ENCODE measurements at places on chromosomes 12 and 14.

- DNase-seq, result no peak
Measured at GRCh38 chr12:104588047-104588920, 131.5 kb downstream of the CHST11 start.

DNA sequence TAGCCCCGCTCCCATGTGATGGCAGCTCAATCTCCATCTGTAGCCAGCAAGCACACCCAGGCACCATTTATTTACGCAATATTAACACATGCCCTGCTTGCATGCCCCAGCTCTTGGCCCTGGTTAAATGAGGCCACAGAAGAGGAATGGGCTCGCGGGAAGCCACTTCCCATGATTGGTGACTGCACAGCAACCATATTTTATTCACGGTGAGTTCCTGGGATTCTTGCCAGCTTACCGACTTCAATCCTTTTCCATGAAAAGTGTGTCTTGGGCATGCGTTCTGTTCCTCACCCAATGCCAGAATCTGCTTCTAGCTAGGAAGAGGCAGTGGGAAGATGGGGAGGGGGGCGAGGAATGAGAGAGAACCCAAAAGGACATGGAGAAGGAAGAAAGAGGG lies 54.7 kb downstream of the PITPNM2 start:
- no peak for DNase-seq

GRCh38 chr14:51333901-51334521 lies 94.0 kb downstream of the TMX1 start:
- DNase-seq, result no peak

- no peak for DNase-seq
Measured at GRCh38 chr12:115611477-115611876, 666.0 kb downstream of the MED13L start.

DNA sequence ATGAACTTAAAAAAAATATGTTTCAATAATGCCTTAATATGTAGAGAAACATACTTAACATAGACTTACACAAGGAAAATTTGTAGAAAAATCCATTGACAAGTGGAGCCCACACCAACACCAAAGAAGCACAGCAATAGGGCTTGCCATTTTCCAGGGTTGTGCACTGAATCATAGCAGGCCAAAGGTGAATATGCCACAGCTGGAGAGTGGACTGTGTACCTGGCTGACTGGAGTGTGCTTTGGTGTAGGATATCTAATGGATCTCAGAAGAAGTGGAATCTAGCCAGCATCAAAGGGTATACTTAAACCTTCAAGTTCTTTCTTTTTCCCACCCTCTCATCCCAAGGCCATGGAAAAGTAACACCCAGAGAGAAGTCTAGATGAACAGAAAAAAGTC lies 4.8 kb downstream of the RPL10L start:
- no peak for DNase-seq

- DNase-seq, result no peak
Measured at GRCh38 chr14:104926619-104927431, 2.1 kb downstream of the PLD4 start.

DNA sequence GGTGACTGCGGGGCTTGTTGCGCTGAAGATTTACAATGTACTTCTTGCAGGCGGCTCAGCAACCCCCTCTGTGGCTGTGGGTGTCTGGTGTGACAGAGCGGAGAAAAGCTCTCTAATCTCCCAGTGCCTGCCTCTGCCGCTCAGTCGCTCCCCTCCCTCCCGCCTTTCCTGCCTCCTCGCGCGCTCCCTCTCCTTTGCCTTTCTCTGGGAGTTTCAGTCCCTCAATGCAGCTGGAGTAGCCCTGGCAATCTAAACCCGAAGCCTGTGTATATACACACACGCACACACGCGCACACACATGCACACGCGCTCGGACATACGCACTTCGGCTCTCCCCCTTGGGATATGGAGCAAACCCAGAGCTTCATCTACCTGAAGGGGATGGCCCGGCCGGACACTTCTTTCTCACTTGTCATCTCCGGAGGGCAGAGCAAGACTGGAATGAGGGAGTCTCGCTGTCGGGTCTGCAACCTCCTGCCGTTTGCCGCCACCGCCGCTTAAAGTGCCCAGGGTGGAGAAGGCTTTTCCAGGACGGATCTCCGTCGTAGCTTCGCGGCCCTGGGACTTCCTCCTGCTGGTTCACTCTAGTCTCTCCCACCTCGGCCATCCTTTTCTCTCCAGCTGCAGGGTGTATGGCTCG lies 599 bp upstream of the TRHDE start:
- DNase-seq, result no peak

DNA sequence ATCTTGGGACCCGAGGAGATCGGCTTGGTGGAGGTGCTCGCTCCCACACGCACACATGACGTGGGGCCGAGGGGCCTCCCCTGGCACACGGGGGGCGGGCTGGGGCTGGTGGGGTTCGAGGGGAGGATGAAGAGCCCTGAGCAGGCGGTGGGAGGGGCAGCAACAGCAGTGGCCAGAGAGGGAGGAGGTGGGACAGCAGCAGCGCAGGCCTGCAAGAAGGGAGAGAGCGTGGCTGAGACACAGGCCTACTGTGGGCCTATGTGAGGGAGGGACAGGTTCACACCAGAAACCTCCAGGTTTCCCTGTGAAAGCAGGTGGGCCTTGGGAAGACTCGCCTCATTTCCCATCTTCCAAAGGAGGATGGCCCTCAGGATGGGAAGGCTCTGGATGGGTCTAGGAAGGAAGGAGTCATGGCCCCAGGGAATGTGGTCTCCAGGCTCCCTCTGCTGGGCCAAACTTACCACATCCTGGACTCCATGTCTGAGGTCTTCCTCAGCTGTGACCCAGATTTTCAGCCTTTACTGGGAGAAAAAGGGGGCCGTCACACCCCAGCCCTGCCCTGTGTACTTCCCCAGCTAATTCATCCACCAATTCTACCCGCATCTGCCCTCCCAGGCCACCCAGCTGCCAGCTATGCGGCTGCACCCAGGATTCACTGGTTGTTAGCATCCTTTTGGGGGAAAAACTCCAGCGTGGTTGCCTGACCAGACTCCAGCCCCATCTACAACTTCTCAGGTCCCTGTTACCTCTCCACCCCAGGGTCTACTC lies 2.8 kb downstream of the PIANP start:
- DNase-seq, result peak; percentile 67

DNA sequence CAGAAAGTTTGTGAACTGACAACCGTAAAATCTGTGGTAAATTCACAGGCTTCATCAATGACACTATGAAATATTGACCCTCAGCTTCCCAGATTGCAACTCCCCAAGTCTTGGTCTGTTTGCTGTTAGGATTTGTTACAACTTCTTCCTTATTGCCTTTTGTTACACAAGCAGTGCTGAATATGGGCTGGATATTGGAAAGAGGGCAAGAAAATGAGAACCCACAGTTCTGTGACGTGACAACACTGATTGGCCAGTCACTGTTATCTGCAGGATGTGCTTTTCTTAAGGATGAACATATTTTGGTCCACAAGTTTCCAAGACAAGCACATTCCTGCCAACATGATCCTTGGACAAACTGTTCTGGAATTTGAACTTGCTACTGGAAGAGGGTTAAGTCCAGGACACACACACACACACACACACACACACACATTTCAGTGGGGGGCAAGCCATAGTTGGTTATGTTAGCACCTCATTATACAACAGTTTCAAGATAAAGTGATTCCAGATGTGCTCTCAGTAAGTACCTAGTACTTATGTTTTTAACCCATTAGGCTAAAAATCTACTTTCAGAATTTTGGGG lies 16.6 kb upstream of the SLC38A2 start:
- DNase-seq, result no peak

DNA sequence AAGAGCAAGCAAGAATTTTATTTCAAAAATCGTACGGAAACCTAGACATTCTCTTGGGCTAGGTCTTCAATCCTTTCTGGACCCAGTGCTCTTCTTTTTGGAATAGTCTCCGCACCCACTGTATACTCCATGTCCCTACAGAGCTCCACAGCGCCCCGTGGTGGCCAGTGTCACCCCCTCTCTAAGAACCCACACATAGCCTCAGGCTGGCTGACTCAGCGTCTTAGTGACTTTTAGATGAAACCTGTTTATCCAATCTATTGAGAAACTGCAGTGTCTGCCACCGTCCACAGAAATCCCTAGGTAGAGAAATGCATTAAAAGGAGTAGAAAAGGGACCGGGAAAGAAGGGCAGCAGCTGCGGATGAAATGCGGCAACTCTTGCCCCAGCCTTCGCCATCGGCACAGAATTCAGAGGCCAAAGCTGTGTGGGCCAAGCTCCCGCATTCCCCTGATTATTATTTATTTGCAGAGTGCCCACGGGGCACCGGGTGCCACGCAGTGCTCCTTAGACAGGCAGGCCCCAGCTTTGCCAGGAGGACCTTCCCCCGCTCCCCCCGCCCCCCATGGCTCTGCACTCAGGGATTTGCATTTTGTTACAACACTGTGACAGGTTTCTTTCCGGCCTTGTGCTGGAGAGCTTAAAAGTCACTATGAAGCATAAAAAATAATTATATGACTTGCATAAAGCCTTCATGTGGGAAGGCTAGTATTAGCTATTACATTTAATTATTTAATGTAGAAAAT lies 170.1 kb upstream of the FKBP4 start:
- DNase-seq, result no peak
